Activated gamma-delta T cell treated with anti-CD3 and anti-CD28 coated beads, Interleukin-2, amount 50 U/mL, for 16 hours (primary cell): ENCODE measurements at places on chromosomes 13 and 19.
A peak's percentile ranks its signal among the peaks of the same experiment; 100 is the strongest.

DNA sequence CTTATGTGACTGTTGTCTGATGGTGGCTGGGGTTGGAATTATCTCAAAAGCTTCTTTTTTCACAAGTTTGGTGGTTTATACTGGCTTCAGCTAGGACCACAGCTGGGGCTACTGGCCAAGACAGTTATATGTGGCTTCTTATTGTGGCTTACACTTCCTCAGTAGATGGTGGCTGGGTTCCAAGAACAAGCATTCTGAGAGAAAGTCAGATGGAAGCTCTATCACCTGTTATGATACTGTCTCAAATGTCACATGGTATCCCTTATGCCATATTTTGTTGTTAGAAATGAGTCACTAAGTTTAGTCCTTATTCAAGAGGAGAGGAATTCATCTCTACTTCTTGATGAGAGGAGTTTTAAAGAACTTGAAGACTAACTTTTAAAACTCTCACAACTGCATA is 41.6 kb downstream of the NDFIP2 start:
- DNase-seq: peak; percentile 2

GRCh38 chr19:1265615-1266128 is 3.5 kb upstream of the CIRBP start:
- no peak for DNase-seq

GRCh38 chr13:73189776-73190175 is 131.0 kb downstream of the KLF5 start:
- no peak for DNase-seq

DNA sequence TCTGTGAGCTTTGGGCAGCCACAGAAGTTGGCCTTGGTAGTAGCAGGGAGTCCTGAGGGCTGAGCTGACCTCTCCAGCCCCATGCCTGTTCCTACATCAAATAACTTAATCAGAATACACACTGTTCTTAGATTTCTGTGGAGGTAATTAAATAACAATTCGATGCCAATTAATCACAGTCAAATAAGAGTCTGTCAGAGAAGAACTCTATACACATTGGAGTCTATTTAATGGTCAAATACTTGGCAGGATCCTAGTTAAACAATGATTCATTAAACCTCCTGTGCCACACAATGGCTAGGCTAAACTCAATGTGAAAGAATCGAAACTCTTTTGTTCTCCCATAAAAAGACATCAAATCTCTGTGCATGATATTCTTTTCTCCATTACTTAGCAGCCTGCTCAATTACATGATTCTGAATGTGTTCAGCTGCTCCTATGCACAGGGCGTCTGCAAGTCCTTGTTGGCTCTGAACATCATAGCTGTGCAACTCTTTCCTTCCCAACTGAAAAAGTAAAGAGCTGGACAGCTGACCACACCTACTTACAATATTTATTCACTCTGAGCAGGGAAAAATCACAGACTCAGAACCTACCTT is 173.1 kb downstream of the ABCC4 start:
- DNase-seq: no peak

GRCh38 chr19:56071151-56071550 is 49.9 kb downstream of the ZNF787 start:
- no peak for DNase-seq

DNA sequence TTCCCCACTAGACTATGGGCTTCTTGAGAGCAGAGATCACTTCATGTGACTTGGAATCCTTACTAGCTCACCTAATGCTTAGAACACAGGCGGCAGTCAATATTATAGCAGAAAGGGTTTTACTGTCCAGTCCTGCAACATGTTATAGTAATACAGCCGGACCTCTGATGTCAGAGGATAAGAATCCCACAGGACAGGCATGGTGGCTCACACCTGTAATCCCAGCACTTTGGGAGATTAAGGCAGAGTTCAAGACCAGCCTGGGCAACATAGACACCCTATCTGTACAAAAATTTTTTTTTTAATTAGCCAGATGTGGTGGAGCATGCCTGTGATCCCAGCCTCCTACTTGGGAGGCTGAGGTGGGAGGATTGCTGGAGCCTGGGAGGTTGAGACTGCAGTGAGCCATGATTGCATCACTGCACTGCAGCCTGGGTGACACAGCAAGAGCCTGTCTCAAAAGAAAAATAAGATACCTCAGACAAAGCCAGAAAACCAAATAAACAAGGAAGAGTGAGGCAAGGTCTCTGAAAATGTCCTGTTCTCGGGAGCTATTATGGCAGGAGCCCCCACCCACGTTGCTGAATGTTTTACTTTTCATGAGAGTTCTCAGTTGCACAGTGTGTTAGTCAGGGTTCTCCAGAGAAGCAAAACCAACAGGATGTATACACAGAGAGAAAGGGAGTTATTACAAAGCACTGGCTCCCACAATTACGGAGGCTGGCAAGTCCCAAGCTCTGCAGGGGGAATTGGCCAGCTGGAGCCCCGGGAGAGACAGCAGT is 100.8 kb downstream of the UBL3 start:
- DNase-seq: no peak

- DNase-seq: no peak
Measured at GRCh38 chr19:47093254-47093653, 20.3 kb downstream of the ZC3H4 start.

DNA sequence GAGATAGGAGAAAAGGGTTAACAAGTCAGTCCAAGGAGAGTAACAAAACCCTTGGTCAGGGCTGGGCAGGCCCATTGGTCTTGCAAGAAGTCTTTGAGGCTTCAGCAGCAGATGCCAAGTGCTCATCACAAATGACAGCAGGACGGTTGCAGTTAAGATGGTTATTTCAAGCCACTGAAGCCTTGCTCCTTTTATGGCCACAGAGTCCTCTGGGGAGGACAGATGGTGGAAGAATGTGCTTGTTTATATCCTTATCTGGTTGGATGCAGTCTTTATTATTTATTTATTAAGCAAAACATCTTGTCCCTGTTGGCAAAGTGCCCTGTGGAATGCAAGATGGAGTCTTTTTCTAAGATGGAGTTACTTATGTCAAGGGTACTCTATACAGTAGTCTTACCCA is 19.2 kb upstream of the ZNF331 start:
- no peak for DNase-seq

DNA sequence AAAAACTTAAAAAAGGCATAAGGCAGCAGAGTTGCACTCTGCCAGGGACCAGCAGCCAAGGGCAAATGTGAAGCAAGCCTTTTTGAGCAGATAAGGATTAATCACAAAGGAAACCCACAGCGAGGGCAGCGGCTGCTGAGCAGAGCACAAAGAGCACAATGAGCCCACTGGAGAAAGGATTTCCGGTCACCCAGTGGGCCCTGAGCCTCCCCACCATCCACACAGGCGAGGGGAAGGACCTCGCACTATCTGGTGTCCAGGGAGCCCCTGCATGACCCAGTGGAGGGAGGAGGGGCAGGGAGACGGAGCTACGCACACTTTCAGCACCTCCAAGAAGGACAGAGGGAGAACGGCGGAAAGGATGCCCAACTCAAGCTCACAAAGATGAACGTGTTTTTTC is 40.0 kb downstream of the COL4A1 start:
- DNase-seq: no peak

DNA sequence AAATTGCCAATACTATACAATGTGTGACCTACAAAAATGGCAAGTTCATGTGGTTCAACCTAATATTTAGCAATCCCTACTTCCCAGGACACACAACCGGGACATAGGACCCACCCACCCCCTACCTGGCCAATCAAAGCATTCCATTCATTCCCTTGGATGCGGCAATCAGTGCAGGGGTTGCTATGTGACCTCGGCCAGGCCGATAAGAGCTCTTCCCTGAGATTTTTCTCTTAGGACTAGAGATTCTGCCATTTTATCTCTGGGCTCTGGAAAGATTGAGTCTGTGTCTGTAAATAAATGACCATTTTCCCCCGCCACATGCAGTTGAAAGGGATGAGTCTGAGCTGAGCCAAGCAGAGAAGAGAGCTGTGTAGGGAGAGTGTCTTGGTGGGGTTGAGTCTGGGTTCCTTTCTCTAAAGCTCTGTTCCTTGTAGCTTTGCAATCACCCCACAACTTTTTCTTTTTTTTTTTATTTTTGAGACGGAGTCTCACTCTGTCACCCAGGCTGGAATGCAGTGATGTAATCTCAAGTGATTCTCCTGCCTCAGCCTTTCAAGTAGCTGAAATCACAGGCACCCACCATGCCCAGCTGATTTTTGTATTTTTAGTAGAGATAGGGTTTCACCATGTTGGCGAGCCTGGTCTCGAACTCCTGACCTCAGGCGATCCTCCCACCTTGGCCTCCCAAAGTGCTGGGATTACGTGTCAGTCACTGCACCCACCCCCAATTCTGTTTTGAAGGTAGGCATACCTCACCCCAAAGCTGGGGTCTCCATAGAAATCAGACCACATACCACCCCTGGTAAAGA is 7.4 kb downstream of the IFNL1 start:
- DNase-seq: no peak

- DNase-seq: no peak
Measured at GRCh38 chr19:35671818-35672217, 5.5 kb downstream of the UPK1A start.

DNA sequence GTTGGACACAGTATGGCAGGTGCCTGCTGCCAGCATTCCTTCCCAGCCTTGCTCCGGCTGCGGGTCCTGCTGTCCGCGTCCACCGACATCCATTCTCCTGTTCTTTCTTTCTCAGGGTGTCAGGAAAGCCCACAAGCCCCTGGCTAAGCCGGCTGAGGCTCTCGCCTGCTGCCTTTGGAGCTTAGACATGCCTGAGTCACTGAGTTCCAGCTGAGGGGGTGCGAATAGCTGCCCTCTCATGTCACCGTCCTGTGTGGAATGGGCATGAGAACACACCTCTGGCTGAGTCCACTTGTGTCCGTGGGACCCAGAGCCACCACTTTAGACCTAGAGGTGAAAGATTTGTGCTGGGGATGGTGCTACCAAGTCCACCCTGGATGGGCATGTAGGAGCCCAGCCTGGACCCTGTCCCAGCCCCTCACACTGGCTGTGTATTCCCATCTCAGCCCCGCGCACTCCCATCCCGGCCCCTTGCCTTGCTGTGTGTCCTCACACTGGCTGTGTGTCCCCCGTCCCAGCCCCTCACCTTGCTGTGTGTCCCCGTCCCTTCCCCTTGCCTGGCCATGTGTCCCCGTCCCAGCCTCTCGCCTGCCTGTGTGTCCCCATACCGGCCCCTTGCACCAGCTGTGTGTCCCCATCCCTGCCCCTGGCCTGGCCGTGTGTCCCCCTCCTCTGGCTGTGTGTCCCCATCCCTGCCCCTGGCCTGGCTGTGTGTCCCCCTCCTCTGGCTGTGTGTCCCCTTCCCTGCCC is 24.6 kb upstream of the IRS2 start:
- no peak for DNase-seq

DNA sequence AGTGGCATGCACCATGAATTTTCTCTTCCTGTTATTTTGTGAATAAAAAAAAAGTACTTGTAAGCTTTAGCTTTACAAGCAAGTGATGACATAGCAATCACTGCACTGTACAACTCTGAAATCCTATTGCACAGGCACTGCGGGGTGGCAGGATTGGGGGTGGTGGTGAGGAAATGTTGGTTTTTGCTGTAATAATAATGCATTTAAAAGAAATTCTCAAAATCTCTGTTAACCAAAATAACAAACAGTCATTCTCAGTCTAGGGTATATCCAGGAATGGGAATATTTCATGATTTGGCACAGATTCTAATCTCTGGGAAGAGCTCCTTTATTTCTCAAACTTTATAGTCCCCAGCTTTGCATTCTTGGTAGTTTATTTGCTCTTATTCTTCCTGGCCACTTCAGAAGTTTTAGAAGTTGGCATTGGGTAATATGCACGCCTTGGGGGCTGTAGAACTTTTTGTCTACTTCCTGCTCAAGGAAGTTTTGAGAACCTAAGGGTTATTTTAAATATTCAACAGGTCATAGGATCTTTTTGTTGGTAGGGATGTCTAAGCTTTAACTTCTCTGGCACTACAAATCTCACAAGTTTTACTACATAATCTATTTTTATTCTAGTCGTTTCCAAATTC is 353.0 kb upstream of the KLF12 start:
- DNase-seq: no peak

GRCh38 chr19:3880471-3881271 is at the start of gene ATCAY:
TSS of gene ATCAY (plus strand) at chr19:3880685. CDS start at chr19:3885768, 5,083 bp downstream.
- no peak for DNase-seq

GRCh38 chr19:42652021-42652420 is 57.3 kb upstream of the CEACAM8 start:
- no peak for DNase-seq

DNA sequence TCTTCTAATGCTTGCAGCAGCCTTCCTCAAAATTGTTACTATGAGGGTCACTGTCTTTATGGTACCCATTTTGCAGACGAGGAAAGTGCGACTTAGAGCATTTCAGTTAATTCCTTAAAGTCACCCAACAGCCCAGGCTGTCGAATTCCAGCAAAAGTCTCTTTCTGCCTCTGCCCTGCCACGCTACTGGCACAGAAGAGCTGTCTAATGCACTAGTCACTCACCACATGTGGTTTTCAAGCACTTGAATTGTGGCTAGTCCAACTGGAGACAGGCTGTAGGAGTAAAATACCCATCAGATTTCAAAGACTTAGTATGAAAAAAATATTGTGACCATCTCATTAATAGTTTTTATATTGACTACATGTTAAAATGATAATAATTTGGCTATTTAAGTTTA is 1.7 kb downstream of the FPR1 start:
- DNase-seq: no peak

GRCh38 chr19:8457209-8457608 is 12.4 kb downstream of the HNRNPM start:
- DNase-seq: no peak

DNA sequence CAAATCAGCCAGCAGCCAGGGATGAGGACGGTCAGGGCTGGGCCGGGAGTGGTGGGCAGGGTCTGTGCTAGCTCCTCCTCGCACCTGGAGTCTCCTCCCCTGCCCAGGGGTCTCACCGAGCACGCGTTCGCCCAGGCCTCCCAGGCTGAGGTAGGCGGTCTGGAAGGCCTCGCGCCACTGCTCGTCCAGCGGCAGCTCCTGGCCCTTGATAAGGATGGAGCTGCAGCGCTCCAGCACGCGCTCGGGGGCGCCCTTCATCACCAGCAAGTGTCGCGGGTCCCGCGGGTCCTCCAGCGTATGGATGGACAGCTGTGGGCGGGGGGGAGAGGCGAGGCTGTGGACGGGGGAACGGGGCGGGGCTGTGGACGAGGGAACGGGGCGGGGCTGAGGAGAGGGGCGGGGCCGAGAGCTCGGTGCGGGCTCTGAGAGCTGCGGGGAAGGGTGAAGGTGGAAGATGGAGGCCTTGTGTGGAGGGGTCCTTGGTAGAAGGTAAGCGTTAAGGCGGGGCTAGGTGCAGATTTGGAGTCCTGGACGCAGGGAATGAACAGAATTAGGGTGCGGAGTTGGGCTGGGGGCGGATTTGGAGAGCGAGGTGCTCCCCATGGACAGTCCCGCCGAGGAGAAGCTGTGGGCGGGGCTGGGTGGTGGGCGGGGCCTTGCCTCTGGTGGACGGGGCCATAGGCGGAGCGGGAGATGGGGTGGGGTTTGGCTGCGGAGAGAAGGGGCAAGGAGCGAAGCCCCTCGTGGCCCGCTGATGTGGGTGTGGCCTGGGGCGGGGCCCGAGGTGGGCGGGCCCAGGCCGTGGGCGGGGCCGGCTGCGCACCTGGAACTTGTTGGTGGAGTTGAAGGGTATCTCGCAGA is 5.7 kb downstream of the ATP4A start:
- DNase-seq: peak; percentile 14

- DNase-seq: no peak
Measured at GRCh38 chr13:73074014-73074413, 15.2 kb downstream of the KLF5 start.

GRCh38 chr13:98398581-98398980 is 178.3 kb downstream of the STK24 start:
- no peak for DNase-seq
